Liver (tissue), 10 donors: ENCODE measurements at places on chromosomes 4 and X. TPM values are rescaled to one million over a fixed set of nuclear protein-coding genes. Genes with fewer than 3 reads are reported as not detected.

ITIH6 gene
- not detected for total RNA-seq

DNA sequence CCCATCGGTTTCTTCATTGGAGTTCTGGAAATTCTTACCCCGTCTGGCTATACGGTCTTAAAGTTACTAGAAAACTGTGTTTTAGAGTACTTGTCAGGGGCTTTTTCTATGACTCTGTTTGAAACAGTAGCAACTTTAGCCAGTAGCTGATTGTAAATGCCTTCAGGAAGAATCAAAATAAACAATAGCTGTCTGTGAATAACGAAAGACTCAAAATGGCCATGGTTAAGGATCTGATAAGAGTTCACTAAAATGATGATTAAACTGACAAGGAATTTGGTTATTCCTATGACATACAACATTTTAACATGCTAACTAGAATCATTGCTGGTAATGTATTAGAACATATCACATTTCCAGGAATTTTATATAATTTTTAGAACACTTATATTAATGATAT, 191.0 kb downstream of the EVC2 start:
- no peak for DNase-seq
- no peaks in the 10 kb centered on the region for H3K4me1 ChIP-seq
- H3K4me3 ChIP-seq: no peak overlapping the region
- no peaks in the 10 kb centered on the region for H3K27me3 ChIP-seq
- no peaks in the 10 kb centered on the region for H3K36me3 ChIP-seq
- no peak overlapping the region for H3K27ac ChIP-seq

DNA sequence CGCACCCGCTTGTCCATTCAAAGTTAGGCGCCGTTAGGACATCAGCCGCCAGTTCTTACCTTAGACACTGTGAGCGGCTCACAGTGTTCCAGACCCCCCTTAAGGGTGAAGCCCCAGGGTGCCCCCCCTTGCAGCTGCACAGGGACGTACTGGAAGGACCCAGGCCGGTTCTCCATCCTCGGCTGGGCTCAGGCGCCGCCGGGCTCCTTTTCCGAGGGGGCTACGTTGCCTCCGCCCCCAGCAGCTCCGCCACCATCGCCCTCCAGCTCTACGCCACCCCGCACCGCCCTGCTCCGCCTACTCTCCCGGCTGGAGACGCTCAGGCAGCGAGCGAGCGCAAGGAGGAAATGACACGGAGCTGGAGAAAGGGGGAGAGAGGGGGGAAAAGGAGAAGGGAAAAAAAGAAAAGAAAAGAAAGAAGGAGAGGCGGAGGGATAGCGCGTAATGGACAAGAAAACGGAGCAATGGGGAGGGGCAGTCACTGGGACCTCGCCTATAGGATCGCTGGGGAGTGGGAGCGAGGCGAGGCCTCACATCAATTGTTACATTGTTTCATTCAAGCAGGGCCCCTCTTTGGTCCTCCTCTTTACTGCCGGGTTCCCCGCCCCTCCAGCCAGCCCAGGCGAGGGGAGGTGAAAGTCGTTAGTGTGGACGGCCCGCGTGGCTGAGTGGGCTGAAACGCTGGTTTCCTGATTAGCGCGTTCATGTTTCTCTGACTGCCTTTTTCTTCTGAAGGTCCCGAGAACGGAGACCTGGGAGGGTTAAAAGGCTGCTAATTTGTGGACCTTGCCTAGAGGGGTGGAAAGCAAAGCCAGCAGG, at the start of gene SHROOM4:
SHROOM4 (minus strand) TSS at position 352 of the 819 bp plus-strand sequence; CDS start at position 176, 176 bp downstream.
- H3K27me3 ChIP-seq: no peaks in the 10 kb centered on the region
- DNase-seq: peak; percentile 32
- peak within 1 kb of the TSS; percentile 64 for H3K27ac ChIP-seq
- no peaks in the 10 kb centered on the region for H3K36me3 ChIP-seq

XAGE1B gene
- not detected for total RNA-seq

DNA sequence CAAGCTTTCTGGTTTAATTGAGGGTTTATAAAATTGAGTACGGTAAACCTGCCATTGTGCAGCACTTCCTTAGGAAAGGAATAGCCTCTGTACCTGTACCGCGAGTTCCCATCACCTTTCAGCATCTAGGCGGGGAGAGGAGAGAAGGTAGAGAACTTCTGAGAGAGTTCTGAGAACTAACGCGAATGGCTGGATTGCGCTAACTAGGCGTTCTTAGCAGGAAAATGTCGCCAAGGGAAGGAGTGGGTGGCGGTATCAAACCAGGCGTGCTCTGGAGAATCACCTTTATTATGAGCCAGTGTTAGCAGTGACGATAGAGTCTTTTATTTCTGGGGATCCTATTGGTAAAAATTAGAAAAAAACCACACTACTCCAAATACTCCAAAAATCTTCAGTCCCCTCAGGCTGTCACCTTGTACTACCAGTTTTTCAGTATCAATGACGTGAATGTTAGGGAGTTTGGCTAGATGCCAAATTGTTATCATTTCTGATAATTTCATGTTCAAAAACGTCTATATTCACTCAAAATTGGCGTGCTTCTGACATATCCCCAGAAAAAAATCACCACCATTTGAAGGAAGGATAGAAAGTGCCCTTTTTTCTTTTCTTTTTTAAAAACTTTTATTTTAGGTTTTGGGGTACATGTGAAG, 1.4 kb downstream of the UGT8 start:
- H3K36me3 ChIP-seq: no peaks in the 10 kb centered on the region
- no peak overlapping the region for H3K27ac ChIP-seq
- DNase-seq: no peak
- H3K27me3 ChIP-seq: peaks cover 7% of the 10 kb centered on the region
- H3K4me3 ChIP-seq: no peak overlapping the region

ARR3 gene
- not detected for total RNA-seq

- H3K27ac ChIP-seq: no peak overlapping the region
- H3K36me3 ChIP-seq: no peaks in the 10 kb centered on the region
- no peak overlapping the region for H3K4me3 ChIP-seq
- no peaks in the 10 kb centered on the region for H3K27me3 ChIP-seq
- H3K4me1 ChIP-seq: no peaks in the 10 kb centered on the region
Observed at GRCh38 chr4:34720571-34720970, 1523.7 kb downstream of the ARAP2 start.
